ENCODE measurements at places on chromosomes 3 and 15.

- no peak for DNase-seq
Observed at GRCh38 chr15:79804838-79805237, 92.0 kb downstream of the MTHFS start.

- DNase-seq = no peak
Observed at GRCh38 chr3:113166719-113167492, 44.5 kb upstream of the BOC start.

GRCh38 chr3:40720863-40721262 lies 196.1 kb downstream of the ZNF621 start:
- DNase-seq = no peak

GRCh38 chr15:43930079-43930478 lies 103.3 kb downstream of the WDR76 start:
- DNase-seq = no peak

- no peak for DNase-seq
Observed at GRCh38 chr3:175150812-175151401, 291.8 kb downstream of the NAALADL2 start.

GRCh38 chr3:58645726-58646125 lies 20.8 kb downstream of the FAM3D start:
- DNase-seq = no peak

- no peak for DNase-seq
Observed at GRCh38 chr3:88239870-88240269, 90.1 kb downstream of the C3orf38 start.

DNA sequence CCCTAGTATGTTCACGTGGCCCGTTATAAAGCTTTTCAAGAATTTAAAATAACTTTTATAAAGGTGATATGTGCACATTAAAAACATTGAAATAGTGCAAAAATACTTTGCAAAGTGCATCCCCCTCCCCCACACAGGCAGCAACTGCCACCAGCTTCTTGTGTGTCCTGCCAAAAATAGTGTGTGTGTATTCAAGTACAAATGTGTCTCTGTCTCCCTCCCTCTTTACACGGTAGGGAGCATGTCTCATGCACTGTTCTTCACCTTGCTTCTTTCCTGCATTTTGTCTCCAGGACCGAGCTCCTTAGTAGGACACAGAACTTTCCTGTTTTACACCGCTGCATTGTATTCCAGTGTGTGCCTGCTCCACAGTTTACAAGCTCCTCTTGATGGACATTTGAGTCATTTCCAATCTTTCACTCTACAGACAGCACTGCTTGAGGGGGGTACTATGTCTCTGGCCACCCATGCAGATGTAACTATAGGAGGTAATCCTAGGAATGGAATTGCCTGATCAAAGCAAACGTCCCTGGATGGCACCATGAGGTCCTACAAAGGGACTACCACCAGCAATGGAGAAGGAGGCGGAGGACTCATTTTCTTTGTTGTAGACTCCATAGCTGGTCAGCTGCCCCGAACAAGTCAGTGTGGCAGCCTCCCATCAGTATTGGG lies 52.4 kb downstream of the SLC6A6 start:
- no peak for DNase-seq

DNA sequence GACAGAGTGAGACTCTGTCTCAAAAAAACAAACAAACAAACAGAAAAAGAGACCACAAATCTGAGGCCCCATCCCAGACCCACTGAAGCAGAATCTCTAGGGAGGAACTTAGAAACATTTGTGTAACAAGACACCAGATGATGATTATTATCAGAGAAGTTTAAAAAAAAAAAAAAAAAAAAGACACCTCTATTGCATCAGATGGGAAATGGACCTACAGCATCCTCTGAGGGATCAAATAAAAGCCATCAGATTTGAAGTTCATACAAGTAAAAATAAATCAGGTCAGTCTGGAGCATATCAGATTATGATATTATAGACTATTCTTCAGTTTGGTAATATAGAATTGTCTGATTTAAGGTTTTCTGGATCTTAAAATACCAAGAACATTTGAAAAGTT lies 21.9 kb upstream of the LIPC start:
- DNase-seq = no peak

DNA sequence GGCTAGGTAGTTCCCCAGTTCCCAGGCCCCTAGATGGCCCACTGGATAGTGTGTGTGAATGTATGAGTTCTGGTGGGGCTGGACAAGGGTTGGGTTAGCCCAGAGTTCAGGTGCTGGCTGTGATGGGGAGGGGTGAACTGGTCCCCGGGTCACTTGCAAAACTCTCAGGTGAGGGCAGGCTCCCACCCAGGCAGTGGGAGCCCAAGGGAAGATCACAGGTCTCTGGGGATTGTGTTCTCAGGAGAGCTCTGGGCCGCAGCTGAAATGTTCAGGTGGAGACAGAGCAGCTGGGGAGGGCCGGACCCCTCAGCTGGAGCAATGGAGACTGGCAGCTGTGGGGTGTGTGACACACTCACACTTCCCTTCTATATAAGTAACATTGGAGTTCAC lies 12.8 kb upstream of the FAM98B start:
- DNase-seq = no peak

DNA sequence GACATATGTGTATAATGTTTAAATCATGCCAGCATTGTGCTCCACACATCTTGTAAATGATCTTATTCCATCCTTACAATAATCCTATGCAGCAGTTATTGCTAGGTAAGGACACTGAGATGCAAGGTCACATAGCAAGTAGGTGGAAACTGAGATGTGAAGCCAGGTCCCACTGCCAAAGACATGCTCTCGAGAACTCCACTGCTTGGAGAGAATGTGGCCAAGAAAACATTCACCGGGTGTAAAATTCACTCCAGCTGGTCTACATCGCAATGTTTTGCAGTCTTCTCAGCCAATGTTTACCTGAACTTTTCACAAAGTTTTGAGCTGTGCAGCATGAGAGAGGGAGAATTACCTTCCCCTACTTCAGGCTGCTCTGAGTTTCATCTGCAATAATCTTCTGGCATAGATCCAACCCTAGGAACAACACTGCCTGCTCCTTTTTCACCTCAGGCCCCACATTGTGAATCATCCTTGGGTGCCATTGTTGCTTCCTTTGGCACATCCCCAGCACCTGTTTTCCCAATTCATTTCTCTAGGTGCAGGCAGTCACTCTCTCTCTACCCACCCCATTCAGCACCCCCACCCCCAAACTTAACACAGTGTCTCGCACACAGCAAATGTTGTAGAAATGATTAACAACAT lies 53.5 kb upstream of the PRTG start:
- DNase-seq = no peak

GRCh38 chr3:17089314-17089700 lies 204.6 kb downstream of the PLCL2 start:
- DNase-seq = no peak

DNA sequence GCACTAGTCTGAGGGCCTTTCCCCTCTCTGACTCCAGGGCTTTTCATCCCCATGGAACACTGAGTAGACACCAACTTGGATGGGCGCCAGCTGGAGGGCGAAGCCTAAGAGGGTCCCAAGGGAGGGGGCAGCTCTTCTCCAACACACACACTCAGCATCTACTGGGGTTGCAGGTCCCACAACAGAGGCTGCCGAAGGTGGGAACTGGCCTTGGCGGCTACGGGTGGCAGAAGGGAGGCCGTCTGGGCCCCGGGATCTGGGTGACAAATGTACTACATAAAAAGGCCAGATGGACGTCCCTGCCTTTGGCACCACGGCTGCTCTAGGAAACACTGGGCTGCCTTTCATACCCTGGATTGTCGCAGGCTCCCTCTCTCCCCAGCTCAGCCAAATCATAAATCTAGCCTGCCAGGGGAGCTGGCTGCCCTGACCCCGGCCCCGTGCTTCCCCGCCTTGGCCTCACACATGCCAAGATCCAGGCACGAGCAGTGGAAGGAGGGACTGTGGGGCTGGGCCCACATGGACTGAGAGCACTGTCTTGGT lies 31.5 kb downstream of the SEMA5B start:
- DNase-seq = no peak

DNA sequence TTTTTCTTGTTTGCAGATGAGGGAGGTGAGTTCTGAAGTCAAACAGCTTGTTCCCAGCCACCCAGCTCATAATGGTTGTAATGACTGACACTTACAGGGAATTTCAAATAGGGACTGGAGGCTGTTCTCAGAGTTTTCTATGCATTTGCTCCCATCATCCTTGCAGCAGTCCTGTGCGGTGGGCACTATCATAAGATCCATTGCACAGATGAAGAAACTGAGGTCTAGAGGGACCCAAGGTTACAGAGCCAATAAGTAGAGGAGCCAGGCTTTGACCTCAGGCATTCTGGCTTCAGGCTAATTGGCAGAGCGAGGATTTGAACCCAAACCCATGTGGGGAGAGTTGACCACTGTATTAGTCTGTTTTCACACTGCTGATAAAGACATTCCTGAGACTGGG lies 32.4 kb downstream of the FAH start:
- no peak for DNase-seq

GRCh38 chr3:179229177-179229576 lies 21.7 kb downstream of the KCNMB3 start:
- no peak for DNase-seq

DNA sequence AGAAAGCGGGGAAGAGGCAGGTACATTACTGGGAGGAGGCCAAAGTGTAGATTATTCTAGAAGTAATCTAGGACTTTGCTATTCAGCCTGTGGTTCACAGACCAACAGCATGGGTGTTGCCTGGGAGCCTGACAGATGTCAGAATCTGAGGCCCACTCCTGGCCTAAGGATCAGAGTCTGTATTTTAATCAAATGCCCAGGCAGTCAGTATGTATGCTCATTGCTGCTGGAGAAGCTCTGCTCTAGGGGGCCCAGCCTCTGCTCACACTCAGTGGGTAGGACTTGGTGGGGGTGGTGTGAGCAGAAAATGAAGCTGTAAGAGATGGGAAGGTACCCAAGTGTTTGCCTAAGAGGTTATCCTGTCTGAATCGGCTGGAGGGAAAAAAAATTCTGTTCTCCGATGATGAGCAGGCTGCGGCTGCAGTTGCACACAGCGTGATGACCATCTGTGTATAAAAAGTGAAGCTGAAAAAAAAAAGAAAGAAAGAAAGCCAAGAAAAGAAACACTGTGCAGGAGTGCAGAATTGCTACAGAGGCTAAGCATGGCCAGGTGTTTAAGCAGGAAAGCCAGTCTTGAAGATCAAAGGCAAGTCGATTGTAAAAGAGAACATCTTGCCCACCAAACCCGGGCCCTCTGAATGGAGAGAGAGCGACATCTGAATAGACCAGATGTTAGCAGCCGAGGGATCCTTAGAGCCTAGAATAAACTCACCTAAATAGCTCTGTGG lies 65.2 kb downstream of the EIF4E3 start:
- no peak for DNase-seq

DNA sequence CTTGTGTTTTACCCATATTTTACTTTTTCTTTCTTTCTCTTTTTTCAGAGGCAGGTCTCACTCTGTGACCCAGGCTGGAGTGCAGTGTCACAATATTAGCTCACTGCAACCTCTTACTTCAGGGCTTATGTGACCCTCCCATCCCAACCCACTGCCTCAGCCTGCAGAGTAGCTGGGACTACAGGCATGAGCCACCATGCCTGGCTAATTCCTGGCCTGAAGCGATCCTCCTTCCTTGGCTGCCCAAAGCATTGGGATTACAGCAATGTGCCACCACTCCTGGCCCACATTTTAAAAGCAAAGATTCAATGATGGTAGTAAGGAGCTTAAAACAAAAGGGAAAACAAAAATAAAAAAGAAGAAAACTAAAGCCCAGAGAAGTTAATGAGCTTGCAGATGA lies 11.1 kb upstream of the CDV3 start:
- DNase-seq = no peak

GRCh38 chr3:140499114-140499757 lies 178.6 kb upstream of the TRIM42 start:
- no peak for DNase-seq

DNA sequence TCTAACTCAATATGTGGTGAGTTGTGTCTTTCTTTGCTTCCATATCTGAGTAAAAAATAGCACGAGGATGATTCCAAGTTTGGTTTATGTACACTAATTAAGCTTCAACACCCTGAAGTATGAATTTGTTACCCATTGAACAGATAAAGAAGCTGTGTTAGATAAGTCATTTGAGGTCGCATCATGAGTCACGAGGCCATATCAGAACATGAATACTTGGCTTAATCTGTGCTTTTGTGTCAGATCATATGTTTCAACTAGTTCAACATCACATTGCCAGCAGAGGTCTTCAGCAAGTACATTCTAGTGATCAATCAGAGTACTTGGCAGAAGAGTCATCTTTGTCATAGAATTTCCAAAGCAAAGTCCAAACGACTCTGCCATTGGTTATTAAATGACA lies 26.3 kb upstream of the MITF start:
- DNase-seq = no peak

DNA sequence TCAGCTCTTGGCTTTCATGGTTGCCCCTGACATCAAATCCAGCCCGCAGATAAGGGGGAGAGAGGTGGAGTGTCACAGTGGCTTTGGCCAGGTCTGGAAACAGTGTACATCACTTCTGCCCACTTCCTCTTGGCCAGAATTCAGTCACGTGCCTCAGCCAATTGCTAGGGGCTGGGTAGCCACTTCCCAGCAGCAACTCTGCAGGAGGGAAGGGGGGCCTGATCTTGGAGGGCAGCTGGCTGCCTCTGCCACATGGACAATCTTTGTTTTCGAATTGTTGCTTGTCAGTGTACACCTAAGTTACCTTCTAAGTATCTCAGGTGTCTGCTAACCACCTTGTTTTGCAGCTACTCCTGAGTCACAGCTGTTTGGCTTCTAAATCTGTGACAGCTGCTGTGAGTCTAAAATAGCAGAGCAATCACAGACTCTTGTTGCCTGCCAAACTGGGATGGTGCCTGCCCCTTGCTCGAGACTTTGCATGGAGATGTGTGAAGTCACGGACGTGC lies 41.0 kb upstream of the LIMD1 start:
- no peak for DNase-seq

DNA sequence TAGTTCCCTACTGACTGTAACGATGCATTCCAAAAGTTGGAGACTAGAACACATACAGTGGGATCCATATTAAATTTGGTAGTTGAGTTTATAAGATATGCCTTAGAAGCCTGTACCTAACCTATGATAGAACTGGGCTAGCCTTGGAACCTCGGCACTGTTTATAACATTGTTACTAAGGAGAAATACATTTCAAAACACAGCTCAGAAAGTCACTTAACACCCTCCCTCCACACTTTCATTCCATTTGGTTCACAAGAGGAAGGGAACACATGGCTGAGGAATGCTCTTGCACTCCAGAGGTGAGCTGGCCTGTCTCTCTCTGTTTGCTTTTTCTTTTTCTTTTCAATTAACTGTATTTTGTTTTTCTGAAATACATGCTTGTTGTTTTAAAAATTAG lies 48.7 kb upstream of the TSC22D2 start:
- DNase-seq = no peak

Measured in activated naive CD8-positive, alpha-beta T cell treated with anti-CD3 and anti-CD28 coated beads, Interleukin-2, amount 50 U/mL, for 16 hours (primary cell).